NAMALWA (cell line): ENCODE measurements at places on chromosomes 6 and 20.

DNA sequence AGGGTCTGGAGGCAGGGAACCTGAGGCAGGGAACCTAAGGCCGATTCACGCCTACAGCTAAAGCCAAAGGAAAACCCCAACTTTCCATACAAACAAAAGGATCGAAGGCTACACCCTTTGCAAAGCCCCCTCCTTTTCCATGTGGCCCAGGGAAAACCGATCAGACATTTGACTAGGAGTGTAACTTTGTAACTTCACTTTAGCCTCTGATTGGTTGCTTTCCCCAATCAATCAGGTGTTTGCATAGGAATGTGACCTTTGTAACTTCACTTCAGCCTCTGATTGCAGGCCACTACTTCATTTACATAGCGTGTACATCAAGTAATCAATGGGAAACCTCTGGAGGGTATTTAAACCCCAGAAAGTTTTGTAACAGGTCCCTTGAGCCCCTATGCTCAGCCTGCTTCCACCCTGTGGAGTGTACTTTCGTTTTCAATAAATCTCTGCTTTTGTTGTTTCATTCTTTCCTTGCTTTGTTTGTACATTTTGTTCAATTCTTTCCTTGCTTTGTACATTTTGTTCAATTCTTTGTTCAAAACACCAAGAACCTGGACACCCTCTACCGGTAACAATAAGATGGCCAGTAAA, 43.3 kb downstream of the CHD6 start:
- no peak for DNase-seq

GRCh38 chr20:44829688-44830087, 19.3 kb upstream of the RIMS4 start:
- DNase-seq: no peak

DNA sequence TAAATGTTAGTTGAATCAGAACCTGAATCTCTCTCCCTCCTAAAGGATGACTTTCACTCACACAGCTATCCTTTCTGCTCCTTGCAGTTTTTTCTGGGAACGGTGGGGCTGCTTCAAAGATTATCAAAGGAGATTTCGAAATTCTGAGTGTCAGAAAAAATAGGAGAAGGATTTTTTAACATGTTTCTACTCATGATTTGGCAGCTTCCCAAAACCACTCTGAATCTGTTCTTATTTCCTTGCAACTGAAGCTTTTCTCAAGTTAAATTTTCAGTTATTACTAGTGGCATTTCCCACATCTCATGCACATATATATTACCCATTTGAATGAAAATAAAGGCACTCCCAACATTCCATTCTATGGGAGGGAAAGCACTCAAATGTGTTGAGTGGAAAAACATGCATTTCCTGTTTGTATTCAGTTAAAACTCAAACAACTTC, 123.6 kb downstream of the LCA5 start:
- DNase-seq: no peak

GRCh38 chr20:33863440-33864323, 52.5 kb downstream of the CHMP4B start:
- DNase-seq: no peak
